Pons (tissue), 1 donor: ENCODE measurements at places on chromosomes 5 and 9.

DNA sequence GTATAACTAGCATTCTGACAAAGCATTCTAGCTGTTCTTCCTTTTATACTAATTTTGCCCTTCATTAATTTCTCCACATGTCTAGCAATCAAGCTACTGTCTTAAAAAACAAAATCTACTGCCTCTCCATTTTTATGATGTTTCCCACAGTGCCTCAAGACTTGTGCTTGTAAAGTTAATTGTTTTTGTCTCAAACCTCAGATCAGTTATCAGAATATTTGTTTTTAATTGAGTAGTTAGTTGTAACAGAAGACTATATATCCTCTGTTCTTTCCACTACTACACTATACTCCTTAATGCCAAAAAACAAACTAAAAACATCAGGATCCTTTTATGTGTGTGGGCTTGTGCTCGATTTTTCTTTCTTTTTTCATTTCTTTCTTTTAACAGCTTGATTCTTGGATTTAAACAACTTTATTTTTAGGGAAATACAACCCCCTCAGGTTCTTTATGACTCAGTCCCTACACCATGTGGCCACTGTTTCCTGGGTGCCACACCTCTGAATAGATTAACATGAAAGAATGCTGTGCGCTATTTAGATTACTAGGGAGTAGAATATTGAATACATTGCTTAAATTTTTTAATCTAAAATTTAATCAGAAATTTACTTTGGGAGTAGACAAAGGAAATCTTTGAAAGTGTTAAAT, 1.2 kb downstream of the ASPN start:
- no peak for DNase-seq

DNA sequence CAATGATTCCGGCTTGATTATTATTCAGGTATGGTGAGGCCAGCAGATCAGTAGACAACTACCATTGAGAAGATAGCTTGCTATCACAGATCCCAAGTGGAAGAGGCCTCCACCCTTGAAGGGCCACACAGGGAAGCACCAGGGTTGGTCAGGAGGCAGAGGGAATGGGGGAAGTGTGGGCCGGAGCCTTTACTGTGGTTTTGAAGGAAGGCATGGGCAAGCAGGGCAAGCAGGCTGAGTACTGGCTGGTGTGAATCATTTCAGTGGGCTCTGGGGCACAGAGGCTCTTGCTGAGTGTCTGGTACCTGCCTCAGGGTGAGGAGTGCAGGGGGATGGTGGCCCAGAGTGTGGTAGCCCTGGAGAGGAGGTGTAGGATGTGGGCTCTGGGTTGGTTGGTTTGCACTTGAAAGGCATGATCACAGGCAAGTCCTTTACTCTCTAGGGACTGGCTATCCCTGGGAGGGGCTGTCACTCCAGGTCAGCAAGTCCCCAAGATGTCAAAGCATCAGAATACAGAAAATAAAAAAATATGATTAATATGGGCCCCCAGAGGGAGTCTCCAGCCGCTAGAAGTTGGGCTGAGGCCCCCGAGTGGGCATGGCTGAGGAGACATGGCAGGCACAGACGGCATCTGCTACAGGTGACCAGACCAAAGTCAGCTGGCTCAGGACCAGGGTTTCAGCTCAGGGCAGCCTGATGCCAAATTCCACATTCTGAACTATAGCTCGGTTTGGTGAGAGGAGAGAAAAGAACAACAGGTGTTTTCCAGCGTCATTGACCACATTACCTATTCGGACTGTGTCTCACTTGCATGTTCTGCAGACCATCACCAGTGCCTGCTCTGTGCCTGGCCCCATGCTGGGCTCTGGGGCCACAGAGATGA, 9.7 kb upstream of the SUSD3 start:
- no peak for DNase-seq

DNA sequence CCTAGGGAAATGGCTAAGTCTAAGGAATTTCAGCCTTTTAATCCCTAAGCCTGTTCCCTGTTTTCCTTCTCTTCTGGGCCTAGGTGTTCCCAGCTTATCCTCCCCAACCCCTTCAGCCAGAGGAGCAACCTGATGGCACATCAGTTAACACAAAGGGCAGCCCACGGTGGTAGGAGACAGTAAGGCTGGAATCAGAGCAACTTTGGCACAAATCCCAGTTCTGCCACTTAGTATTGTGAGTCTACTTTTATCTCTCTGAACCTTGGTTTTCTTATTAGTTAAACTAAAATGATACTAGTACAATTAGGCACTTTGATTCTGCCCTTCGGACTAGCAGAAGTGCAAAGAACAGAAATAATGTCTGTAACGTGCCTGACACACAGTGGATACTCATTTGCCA, 246.8 kb downstream of the SAXO1 start:
- no peak for DNase-seq

- no peak for DNase-seq
These were observed 155.6 kb upstream of the VLDLR start for GRCh38 chr9:2465921-2466460.

DNA sequence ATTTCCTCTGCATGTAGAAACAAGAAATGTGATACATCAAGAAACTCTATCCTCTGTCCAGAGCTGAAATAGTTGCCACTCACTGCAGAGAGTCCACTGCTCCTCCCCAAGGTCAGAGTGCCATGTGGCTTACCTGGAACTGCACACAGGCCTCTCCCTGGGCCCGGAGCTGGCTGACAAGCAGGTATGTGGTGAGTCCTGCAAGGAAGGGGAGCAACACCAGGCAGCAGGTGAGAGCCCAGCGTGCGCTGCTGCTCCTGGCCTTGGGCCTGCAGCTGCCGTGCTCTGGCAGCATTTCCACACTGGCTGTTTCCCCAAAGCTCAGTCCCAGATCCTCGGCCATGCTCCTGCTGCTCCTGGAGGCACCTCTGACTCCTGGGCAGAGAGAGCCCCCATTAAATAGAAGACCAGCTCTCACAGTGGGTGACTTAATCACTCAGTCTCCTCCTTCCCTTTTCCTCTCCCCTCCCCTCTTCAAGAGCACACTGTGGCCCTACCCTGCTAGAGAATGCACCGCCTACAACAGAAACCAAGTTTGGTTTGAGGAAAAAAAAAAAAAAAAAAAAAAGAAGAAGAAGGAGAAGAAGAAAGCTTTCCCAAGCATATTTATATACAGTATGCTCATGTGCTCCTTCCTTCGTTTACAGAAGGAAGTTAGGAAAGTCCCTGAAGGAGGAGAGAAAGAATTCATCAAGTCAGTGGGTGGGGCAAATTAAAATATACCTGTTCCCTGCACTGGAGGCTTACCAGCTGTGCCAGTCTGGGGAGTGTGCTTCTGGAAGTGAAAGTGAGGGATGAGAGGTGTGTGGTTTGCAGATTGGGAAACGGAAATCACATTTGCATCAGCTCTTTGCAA, at the start of gene TNFSF15:
TSS of gene TNFSF15 (minus strand) at position 370 of the 856 bp plus-strand sequence. CDS start at position 343, 27 bp downstream.
- DNase-seq = peak; percentile 31

DNA sequence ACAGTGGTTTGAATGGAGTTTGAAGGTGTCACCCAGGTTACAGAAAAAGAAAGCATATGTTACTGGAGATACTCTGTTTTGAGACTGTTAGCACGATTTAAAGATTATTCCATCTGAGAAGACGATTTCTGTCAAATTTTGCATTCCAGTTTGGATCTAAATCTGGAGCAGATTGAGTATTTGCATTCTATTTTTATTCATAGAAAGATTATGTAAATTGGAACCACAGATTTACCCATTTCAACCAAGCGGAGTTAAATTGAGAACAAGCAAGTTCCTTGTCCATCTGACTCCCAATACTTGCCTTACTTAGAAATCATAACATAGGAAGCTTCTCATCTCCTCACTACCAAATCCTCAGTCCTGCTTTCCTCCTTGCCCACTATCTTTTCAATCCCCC, 255.7 kb downstream of the CHSY3 start:
- no peak for DNase-seq

- no peak for DNase-seq
These were observed 820 bp downstream of the PCDHGA4 start for GRCh38 chr5:141355641-141356040.

GRCh38 chr5:132768485-132768868, 8.6 kb downstream of the SEPTIN8 start:
- no peak for DNase-seq

DNA sequence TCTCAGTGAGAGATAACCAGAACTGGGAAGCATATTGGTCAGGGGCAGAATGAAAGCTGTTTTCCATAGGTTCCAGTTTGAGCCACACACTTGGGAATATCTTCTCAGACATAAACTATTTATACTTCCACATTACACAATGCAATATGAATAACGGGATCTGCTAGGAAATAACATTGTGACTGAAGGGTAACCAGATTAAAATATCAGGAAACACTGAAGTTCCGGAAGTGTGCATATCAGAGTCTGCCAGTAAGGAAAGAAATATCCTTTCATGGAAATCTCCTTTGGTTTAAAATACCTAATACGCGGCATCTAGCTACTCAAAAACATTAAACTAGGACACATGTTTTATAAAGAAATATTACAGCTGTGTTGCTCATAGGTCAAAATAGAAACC, 56.3 kb downstream of the ST8SIA4 start:
- no peak for DNase-seq

DNA sequence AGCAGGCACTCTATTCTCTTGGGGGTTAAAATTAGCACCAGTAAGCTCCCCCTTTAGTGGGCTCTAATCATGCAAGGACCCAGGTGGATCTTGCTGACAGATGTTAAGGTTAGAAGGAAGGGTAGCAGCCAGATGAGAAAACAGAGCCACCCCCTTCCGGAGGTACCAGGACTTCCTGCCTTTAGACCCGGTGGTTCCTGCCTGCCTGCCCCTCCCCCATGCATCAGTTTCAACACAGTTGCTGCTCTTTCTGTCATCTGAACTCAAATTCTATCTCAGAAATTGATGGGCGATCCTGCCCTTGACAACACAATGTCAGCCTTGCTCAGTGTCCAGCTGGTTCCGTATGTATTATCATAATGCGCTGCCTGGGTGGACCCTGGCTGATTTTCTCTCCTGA, 287.3 kb downstream of the EBF1 start:
- no peak for DNase-seq
